T-helper 1 cell (primary cell): ENCODE measurements at places on chromosomes 1 and 21.
A peak's percentile ranks its signal among the peaks of the same experiment; 100 is the strongest.

GRCh38 chr1:108560189-108560873 is 431 bp downstream of the EEIG2 start:
- DNase-seq = no peak

DNA sequence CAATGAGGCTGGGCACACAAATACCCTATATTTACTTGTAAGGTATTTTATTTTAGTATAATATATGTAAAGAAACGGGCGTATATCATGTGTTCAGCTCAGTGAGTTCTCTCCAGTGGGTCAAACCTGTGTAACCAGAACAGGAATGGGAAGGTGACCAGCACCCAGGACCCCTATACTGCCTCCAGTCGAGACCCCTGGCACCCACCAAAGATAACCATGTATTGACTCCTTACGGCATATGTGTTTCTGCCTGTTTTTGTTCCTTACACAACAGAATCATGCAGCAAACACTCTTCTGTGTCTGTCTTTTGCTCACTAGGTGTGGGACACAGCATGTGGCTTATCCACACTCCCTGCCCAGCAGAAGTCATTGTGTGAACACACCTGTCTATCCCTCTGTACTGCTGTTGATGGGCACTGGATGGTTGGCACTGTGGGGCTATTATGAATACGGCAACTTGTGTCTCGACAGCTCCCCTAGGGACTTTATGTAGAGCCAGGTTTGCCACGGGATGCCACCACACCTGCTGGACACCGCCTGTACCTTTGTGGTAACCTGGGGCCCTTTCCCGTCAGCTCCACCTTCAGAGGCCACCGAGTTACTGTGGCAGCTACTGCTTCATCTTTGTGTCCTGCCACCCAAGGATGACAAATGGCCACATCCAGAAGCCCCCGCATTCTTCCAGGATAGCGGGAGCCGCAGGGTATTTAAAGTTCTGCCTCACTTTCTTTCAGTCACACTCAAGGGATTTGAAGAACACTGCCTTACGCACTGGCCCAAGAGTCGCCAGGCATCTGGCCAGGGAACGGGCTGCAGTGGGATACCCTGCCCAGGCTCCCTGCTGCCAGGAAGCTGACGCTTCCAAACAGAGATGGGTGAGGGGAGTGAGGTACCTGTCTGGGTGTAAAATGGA is 23.5 kb upstream of the C2CD2 start:
- no peak for DNase-seq

DNA sequence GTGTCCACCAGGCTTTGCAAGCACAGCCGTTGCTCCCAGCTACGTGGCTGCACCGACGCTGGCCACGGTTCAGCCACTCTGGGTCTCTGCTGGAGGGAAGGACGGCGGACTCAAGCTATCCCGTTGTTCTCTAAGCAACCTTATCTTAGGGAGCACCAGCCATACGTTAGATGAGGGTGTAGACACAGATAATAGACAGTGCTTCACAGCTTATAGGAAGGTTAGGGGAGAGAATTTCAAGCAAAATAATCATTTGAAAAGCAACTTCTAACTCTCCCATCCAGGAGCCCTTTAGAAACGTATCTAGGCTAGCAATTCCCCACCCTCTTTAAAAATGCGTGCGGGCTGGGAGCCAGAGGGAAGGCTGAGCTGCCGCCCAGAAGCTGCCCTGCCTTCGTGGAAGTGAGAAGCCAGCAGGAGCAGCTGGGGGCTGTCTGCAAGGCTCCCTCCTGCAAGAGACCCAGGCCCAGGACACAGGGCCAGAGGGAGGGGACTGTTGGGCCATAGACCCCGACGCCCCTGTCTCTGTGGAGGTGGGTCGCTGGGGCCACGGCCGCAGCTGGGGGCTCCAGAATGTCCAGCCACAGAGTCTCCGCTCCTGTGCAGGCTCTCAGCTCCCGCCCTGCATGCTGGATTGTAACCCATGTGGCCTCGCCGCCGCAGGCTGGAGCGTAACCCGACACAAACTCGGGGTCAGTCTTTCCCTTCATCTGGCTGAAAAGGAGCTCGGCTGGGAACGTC is 31.2 kb upstream of the COL6A2 start:
- no peak for DNase-seq

DNA sequence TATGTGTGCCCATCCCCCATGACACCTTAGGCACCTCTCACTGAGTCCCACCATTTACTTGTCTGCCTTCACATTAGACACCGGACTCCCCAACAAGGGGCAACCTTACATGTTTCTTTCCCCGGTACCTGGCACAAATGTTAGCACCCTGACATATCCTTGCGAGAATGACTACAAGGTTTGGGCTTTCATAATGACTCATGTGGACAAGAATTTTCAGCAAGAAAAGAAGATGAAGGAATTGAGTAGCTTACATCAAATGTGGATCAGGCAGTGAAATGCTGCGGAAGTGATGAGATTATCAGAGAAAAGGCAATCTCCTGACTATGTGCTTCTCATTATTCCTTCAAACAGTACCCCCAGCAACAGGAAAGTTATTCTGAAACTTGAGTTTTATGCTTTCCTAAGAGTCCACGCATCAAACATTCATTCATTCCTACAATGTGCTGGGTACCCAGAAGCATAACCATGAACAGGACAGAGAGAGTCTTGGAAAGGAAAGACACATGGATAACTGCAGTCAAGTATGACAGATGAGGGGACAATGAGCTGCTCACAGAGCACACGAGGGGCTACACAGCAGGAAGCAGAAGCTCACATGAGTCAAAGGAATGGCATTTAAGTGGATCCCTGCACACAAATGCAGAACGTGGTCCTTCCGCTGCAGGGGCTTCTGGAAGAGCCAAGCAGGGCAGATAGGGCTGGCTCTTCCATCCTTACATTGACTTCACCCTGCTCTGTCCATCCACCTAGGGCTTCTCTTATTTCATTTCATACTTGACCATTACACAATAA is 112.1 kb downstream of the PCNX2 start:
- DNase-seq = no peak

DNA sequence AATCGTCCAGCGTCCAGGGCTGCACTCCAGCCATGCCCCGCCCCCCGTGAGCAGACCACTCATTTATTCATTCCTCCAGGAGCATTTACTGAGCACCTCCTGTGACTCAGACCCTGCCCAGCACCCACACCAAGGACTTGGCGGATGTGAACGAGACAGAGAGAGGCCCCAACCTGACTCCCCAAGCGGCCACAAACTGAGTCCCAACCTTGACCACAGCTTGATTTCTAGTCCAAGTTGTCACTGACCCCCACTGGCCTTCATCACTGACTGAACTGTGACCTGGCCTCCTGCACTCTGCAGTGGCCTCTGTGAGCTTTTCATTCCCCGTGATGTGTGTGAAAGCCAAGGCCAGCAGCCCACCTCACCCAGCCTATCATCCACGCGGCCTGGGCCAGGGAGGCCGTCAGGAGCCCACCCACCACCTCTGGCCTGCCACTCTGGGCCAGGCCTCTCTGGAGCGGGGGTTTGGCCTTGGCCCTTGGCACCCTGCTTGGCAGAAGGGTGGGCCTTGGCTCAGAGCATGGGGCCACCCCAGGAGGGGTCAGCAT is 19.3 kb upstream of the RUNX3 start:
- no peak for DNase-seq

- DNase-seq = no peak
Observed at GRCh38 chr1:191206513-191207207, 729.0 kb upstream of the BRINP3 start.

- no peak for DNase-seq
Observed at GRCh38 chr1:87523466-87523865, 194.8 kb downstream of the LMO4 start.

GRCh38 chr1:53088616-53089300 is 26.7 kb downstream of the PODN start:
- no peak for DNase-seq

- DNase-seq = no peak
Observed at GRCh38 chr21:44737706-44738354, 26.5 kb upstream of the TSPEAR start.

- peak; percentile 48 for DNase-seq
Observed at GRCh38 chr1:37478451-37478881, 4.1 kb downstream of the ZC3H12A start.

DNA sequence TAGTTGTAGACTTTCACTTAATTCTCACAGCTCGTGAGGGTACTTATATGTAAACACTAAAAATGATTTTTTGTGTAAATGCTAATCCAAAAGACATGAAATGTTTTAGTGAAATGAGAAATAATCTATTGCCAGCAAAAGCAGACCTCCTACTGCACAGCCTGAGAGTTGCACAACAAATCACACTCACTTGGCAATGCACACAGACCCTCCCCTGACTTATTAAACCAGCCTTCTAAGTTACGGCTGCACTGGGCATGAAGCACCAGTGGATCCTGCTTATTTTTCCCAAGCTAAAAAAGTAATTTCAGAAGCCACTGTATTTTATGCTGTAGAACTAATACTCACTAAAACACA is 10.3 kb downstream of the ERRFI1 start:
- DNase-seq = no peak

DNA sequence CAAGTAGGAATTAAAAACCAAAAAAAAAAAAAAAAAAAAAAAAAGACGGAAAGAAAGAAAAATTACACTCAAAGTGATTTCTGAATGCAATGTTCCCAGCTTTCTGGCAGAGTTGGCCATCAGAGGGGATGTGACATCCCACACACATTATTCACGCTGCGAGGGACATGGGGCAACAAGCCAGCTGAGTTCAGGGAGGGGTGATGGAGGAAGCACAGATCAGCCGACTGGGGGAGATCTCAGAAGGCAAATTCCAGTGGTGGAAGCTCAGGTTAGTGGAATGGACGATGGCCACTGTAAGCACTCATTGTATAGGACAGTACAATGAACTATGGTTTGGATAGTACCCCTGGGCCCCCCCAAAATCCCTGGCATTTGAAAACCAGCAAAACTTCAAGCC is 311.9 kb downstream of the PCP4 start:
- no peak for DNase-seq

DNA sequence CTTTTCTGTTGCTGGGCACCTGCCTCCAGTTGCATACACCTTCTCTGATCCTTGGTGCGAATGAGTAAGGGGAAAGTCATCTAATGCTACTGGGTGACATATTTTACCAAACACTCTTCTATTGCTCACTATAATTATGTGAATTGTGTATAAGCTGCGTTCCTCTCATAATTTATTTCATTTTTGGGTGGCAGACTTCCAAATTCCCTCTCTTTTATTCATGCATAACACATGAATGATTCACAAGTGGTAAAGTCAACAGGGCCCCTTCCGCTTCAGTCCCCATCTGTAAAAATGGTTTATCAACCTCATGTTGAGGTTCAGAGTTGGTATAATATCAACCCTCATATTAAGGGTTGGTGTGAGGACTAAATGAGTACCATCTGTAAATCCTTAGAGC is 3.2 kb upstream of the QSOX1 start:
- DNase-seq = no peak

- DNase-seq = no peak
Observed at GRCh38 chr1:35369922-35370671, 101.6 kb downstream of the ZMYM4 start.

DNA sequence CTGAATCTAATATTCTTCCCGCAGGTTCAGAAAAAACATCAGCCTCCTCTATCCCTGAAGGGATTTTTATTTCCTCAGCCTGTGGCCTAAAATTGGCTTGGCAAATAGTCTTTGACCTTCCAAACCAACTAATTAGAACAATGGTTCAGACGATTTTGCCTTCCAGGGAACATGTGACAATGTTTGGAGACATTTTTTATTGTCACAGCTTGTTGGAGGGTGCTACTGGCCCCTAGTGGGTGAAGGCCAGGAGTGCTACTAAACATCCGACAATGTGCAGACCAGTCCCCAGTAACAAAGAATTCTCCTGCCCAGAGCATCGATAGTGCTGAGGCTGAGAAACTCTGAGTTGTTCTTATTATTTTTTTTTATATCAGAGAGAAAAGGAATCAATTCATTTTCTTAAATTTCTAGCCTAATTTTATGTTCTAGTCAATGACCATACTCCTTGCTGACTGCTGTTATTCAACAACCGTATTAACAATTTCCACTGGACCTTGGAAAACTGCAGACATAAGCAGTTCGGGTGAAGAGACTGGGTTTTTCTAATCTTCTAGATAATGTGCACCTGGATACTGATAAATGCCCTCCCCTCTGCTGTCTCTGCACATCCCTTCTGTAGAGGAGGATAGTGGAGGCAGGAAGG is 280.7 kb downstream of the LMX1A start:
- no peak for DNase-seq

GRCh38 chr1:180598333-180598974 is 33.4 kb upstream of the XPR1 start:
- DNase-seq = no peak

DNA sequence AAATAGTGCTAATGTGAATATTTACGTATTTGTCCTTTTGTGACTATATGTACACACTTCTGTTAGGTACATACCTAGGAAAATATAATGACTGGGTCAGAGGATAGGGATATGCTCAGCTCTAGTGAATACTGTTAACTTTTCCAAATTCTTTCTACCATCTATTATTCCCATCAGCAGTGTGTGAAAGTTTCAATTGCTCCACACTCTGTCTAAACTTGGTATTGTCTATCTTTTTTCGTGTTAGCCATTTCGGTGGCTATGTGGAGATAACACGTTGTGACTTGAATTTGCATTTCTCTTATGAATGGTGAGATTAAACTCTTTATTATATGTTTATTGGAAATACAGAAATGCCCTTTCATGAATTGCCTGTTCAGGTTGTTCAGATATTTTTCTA is 22.7 kb upstream of the LELP1 start:
- no peak for DNase-seq

DNA sequence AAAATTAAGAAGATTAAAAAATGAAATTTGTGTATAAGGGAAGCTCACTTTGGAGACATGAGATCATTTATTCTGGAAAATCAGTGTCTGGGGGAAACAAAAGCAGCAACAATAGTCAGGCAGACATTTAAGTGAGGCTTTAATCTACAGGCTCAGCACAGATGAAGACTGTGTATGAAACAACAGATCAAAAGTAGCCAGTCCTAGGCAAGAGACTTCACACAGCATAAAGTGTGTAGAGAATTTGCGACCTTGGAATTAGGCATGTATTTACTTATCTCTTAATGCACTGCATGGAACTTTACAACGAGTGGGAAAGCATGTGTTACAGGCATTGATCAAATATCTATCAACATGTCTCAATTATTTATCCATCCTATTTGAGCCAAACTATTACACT is 1099.9 kb downstream of the PLA2G4A start:
- no peak for DNase-seq

GRCh38 chr21:45535341-45536081 is 6.7 kb downstream of the SLC19A1 start:
- DNase-seq = no peak

DNA sequence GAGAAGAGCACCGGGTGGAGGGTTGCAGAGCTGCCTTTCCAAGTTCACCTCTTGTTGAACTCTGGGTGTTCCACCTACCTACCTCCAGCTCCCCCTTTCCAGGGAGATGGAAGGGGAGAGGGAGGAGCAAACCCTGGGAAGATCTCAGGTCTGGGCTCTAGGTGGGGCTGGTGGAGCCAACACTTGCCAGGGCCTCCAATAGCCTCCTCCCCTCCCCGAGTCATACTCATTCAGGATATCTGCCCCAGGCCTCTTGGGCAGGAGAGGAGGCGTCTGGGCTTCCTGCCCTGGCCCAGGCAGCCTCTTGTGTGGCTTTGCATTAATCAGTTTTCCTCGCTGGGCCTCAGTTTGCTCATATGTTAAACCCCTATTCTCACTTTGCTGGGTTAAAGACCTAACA is 13.4 kb downstream of the RAP1GAP start:
- no peak for DNase-seq
